Stimulated activated CD4-positive, alpha-beta T cell treated with anti-CD3 and anti-CD28 coated beads, Interleukin-4, amount 100 ng/mL, for 48 hours (primary cell): ENCODE measurements at places on chromosomes 11 and 22.

DNA sequence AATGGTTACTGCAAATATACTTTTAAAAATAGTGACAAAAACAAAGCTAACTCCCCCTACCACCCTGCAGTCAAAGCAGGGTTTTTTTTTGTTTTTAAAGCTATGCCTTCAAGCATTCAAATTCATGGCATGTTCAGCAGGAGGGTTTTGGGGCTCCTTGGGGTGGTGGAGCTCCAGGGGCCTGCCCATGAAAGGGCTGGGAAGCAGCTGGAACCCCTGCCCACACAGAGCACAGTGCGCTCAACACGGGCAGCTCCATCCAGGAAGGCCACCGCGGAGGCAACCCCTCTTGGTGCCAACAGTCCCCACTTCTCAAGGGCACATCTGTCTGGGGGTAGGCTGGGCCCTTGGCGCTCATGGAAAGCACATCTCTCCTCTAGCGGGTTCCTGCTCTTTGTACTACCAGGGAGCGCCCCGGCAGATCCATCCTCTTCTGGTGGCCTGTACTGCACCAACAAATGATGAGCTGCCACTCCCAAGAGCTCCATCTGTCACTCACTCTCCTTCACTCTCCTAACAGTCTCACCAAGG, 16.6 kb upstream of the PHLDA2 start:
- no peak for DNase-seq

- no peak for DNase-seq
Observed at GRCh38 chr11:111456086-111456858, 55.9 kb downstream of the BTG4 start.

DNA sequence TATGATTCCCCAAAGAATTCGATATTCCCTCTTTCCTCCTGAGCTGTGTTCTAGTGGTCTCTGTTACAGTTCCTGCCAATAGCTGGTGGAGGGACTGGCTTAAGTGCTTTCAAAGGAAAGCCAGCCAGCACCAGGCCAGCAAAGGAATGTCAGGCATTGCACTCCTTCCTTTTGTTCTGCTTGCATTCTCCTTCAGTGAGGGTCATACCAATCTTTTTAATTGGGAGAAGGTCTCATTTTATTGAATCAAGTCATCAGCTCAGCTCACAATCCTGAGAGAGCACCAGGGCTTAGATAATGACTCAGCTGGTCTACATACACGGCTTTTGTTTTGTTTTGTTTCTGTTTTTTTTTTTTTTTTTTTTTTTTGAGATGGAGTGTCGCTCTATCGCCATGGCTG, 222.9 kb downstream of the NAV2 start:
- no peak for DNase-seq

- DNase-seq = no peak
Observed at GRCh38 chr11:86143087-86144030, 74.5 kb upstream of the PICALM start.

- DNase-seq = no peak
Observed at GRCh38 chr11:132035766-132036165, 665.4 kb downstream of the NTM start.
